ENCODE measurements at places on chromosomes 5 and 9.

DNA sequence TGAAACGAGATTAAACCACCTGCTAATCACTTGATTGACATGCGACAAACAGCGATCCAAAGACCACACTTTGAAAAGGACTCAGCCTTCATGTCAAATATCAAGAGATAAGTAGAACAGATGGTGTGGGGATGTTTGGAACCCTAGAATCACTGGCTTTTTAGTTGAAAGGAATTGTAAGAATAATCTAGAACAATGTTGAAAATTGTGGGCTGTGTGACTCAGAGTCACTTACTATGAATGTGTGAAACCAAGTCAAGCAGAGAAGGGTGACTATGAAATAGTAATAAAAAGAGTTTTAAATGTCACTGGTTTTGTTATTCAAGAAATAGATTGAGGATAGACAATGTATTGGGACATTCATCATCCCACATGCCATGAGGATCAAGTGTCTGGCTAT lies 14.1 kb upstream of the C1QTNF3 start:
- DNase-seq, result no peak

GRCh38 chr5:158807-159447 lies 32.4 kb upstream of the LRRC14B start:
- no peak for DNase-seq

GRCh38 chr5:137342764-137343163 lies 156.4 kb downstream of the SPOCK1 start:
- no peak for DNase-seq

DNA sequence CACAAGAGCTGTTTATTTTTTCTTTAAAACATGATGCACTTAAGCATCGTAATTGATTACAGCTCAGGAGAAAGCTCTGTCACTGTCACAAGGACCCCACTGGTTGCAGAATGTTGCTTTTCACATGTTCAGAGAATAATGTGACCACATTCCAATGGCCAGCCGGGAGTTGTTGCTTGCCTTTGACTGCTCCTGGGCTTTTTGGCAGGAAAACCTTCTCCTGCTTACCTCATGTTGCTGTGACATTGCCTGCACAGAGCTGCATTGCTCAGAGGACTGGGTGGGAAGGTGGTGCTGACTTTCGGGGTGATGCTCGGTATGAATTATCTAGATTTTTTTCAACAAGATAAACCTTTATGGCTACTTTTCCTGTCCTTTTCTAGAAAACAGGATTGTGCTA lies 88.2 kb downstream of the PALM2AKAP2 start:
- DNase-seq, result no peak

GRCh38 chr5:28542987-28543386 lies 1504.6 kb upstream of the CDH9 start:
- DNase-seq, result peak; percentile 97

DNA sequence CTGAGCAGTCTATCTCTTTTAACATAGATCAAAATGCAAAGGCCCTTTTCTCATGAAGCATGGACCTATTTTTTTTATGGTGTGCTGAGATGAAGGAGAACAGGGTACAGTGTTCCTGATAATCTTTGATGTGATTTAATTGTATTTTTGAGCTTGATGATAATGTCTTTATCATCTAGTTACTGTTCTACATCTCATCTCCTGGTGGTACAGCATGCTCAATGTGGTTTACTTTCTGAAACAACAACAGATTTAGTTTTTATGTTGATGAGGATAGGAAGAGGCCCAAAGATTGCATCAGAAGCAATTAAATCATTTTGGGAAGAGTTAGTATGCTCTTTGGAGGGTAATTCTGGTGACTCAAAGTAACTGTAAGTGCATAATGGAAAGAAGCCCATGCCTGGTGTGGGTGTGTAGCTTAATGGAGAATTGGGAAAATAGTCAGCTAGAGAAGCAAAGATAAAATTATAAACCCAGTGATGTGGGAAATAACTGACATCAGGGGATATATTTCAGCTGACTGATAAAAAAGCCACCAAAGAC lies 123.0 kb upstream of the KCNN2 start:
- DNase-seq, result no peak
